Retinal pigment epithelial cell (primary cell): ENCODE measurements at places on chromosomes 4 and X.

- no peak for DNase-seq
Observed at GRCh38 chr4:7396186-7396910, 38.4 kb downstream of the PSAPL1 start.

DNA sequence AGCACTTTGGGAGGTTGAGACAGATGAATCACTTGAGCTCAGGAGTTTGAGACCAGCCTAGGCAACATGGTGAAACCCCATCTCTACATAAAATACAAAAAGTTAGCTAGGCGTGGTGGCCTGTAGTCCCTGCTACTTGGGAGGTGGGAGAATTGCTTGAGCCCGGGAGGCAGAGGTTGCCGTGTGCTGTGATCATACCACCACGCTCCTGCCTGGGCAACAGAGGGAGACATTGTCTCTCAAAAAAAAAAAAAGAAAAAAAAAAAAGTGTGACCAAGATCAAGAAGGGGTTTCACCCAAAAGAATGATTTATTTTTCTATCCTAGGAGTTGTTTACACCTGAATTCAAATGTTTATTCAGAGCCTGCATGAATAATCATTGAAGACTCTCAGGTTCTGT is 572.4 kb upstream of the GALNT7 start:
- no peak for DNase-seq

DNA sequence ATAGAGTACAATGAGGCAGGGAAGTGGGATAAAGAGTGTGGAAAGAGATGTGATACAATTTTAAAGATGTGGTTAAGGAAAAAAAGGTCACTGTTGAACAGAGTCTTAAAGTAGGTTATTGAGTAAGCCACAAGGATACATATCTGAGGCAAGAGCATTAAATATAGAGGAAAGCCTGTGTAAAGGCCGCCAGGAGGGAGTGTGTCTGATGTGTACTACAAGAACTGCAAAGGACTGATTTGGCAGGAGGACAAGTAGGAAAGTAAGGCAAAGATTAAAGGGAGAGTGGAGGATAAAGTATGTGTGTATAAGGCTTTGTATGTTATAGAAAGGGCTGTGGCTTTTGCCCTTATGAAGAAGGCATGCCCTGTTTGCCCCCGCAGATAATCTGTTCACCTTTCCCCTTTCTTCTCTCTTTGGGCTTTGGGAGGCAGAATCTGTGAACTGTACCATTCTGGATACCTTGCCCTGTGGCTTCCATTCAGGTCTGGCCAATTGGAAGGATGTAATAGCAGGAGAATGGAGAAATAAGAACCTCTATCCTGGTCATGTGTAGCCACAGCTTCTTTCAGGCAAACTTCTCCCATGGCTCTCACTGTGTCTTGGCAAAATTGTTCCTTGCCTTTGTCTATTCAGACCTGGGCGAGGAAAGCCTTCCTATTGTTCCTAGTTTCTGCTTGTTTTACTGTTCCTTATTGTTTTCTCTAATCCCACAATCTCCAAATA is 68.9 kb upstream of the FAM47B start:
- no peak for DNase-seq

DNA sequence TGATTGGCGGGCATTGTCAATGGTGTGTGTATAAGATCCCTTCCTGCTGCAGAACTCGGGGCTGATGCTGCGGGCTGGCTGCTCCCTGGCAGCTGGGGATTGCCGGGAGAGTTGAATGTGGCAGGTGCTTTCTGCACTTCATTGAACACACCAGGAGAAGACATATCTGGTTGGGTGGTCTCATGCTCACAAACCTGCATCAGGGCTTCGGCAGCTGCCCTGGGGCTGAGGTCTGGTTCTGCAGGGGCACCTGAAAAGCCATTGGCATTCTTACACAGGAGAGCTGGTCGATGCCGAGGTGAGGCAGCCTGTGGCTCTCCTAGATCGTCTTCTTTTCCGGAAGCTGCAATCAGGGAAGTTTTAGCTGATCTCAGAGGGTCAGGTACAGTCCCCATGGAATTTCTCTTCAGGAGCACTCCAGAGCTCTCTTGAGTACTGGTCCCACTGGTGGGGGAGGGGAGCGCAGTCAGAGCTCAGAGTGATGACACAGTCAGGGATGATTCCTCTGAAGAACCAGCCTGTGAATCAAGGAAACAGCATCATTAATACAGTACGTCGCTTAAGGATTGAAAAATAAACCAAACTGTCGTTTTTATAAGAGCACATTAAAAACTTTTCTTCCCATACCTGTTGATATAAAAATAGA is 57.8 kb downstream of the GPRIN3 start:
- DNase-seq = no peak

DNA sequence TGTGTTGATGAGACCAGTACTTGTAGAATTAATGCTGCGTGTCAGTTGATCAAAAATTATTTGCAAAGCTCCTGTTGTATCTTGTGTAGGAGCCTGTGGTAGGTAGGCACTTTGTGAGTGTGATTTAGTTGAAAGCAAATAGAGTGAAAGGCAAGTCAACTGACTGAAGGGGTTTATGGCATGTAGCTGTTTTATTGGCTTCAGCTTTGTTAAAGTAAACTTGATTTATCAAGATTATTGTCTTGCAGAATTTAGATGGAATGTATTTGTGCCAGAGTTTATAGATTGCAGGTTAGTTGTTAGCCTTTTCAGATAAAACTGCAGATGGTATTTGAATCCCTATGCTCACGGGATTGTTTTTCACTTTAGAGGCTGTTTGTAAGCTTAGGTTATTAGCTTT is 128.0 kb downstream of the FRAS1 start:
- DNase-seq = no peak

DNA sequence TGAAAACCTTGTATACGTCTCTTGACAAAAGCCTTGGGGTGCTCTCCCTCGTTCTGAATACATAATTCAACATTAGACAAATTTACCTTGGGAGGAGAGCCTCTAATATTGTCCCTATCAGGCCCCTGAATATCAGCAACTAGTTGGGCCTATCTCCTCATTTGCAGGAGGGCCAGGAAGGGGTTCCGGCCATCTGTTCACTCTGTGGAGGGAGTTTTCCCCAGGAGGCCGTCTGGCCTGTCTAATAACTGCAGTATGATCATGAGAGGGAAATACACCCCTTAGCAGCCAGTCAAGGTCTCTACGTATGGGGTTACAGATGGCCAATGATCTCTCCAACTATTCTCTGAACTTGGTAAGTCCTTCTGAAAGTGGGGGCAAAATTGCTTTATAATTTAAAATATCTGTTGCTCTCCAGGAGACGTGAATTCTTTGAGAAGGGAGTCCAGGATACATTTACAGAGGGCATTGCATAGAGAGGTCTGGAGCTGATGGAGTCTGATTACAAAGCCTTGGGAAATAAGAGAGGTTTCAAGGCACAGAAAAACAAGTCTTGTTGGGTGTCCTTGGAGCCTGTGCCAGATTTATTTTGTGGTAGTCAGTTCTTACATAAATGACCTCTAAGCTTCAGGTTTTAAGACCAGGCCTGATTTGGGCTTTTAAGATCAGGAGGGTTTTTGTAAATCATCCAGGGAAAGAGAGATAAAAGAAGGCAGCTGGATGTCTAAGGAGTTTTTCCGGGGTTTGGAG is 48.2 kb upstream of the UXT start:
- DNase-seq = no peak

GRCh38 chr4:133146574-133147241 is 2.4 kb upstream of the PCDH10 start:
- no peak for DNase-seq

DNA sequence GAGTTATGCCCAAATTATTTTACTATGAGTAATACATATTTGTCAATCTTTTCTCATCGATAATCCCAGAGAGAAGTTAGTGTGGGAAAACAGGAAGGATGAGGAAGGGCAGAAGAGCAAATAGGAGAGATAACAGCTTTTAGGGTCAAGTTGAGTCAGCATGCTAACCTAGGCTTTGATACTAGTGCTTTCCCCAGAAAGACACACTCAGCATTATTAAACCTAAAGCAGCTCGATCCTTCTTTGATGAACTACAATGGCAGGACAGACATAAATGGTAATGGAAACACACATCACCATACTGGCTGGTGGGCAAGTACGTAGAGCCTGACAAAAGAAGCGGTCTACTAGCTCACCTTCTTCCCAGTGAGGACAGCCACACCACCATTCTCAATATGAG is 20.5 kb downstream of the AIFM1 start:
- no peak for DNase-seq

- DNase-seq = no peak
Observed at GRCh38 chr4:74097116-74097515, 1.9 kb downstream of the CXCL2 start.

DNA sequence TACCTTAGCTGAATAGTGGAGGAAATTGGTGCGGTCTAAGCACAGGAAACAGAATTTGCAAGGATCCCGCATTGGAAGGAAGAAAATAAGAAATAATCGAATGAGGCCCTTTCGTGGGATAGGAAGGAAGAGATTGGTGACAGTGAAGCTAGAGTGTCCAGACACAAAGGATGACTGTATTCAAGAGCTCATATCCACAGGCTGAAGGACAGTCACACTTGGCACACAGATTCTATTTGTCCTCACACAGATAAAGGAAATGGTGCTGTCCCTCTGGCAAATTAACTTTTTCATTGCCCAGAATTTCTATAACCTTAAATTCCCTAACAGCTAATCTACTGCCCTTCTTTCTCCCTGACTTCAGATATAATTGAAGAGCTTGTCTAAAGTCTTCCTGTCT is 2188.9 kb upstream of the TENM3 start:
- no peak for DNase-seq

DNA sequence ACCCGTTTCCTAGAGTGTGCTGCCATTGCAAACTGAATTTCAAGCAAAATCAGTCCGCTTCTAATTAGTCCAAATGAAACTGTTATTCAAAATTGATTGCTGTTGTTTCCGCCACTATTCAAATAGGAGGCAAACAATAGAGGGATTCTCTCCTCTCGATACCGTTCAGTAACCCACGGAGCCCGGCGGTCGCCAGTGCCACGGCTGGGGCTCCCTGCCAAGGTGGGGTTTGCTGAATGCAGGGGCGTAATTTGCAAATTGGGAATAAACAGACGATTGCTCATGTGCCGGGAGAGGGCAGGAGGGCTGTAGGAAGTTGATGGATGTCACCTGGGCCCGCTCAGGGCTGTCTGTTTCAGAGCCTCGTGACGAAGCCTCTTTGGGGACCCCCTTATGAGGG is 8.8 kb downstream of the ADRA2C start:
- DNase-seq = no peak

GRCh38 chrX:86194758-86195157 is 46.5 kb downstream of the DACH2 start:
- DNase-seq = no peak

- DNase-seq = no peak
Observed at GRCh38 chrX:1803741-1804140, 188.9 kb downstream of the ASMT start.

GRCh38 chr4:45442466-45442865 is 681.4 kb downstream of the GABRG1 start:
- no peak for DNase-seq

DNA sequence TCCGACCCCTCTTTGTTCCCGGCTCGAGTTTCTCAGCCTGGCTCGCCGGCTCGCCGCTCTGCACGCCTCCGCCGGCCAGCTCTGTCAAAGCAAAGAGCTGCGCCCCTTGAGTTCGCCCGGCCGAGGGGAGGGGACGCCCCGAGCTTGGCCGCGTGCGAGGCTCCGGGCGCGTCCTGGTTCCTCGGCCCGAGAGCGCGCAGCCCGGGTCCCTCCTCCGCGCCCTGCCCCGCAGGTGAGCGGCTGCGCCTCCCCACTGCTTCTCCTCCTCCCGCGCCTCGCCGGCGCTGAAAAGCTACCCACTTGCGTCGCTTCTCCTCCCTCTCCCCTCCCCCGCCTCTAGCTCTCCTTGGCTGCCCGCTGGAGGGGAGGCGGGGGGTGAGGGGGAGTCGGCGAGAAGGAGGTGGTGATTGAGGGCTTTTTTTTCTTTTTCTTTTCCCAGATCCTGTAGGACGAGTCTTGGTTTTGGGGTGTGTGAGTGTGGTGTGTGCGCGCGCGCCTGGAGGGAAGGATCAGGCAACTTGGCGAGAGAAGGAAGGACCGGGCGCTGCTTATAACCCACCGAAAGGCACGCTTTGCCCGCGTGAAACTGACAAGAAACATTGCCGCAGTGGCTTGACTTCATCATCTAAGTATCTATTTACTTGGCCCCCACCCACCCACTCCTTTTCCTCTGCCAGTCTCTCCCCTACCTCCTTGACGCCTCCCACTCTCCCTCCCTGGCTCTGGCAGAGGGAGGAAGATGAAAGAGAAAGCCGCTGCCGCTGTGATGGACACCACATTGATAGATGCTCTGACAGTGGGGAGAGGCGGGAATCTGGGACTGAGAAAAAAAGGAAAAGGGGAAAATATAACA is at the start of gene LEF1:
Gene LEF1 (minus strand): TSS at position 262 of the 853 bp plus-strand sequence. CDS start 1,165 bp downstream, outside the sequence.
- no peak for DNase-seq

DNA sequence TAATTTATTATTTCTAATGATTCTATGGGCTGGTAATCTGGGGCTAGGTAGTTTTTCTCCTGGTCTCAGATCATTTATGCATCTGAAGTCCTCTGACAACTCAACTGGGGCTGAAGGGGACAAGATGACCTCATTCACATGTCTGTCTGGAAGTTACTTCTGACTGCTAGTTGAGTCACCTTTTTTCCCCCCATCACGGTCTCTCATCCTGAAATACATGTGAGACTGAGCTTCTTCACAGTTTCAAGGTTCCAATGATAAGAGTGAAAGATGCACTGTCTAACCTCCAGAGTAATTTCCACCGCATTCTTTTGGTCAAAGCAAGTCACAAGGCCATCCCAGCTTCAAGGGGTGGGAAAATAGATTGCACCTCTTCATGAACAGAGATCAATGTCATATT is 356.7 kb upstream of the RPS6KA3 start:
- DNase-seq = no peak

DNA sequence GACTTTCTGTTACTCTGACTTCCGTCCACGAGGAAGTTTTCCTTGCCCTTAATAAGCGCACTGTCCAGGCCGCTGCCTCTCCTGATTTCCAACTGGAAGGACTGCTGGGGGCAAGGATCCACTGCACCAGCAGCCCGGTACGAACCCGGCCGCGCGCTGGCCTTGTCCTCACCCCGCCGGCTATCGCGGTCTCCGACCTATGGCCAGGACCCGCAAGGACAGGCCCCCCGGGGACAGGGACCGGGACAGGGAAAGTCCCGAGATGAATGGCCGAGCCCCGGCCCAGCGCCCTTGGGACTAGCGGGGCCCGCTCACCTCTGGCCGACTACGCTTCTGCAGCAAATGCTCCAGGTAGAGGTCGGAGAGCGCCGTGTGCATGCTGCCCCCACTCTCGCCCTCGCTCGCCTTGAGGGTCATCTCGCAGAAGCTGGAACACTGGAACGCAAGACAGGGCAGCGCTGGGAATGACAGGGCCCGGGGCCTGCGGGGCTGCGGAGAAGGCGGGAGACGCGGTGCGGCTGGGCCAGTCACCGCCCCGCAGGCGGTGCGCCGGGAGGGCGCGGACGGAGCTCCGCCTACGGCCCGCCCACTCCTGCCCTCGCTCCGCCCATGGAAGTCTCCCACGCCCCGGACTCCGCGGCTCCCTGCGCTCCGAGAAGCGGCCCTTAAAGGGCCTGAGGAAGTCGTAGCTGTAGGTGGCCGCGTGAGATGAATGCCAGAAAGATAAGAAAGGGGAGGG is at the start of gene MPP1:
Gene MPP1 (minus strand): TSS at position 529 of the 739 bp plus-strand sequence. CDS start 112 bp downstream, at position 417.
- no peak for DNase-seq
